ENCODE measurements at places on chromosomes 4 and X.
A peak's percentile ranks its signal among the peaks of the same experiment; 100 is the strongest.

DNA sequence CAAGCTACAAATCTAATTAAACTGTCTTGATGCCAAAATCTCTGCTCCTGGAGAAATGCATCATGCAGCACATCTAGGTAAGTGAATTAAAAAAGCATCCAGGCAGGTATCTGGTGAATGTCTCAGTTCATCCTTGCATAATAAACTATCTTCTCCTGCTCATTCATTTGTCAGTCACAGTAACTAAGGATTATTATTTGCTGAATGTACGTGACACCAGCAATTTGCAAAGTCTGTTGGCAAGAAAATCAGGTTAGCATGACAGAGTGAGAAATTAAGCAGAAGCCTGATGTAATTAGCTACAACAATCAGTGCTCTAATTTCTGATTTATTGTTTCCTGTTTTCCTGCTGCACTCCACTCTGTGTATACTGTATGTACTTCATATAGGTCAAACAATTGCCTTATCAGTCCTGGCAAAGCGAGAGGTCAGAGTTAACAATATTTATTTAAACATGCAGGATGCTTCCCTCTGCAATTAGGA is 213.6 kb downstream of the FBXO8 start:
- no peak for DNase-seq

DNA sequence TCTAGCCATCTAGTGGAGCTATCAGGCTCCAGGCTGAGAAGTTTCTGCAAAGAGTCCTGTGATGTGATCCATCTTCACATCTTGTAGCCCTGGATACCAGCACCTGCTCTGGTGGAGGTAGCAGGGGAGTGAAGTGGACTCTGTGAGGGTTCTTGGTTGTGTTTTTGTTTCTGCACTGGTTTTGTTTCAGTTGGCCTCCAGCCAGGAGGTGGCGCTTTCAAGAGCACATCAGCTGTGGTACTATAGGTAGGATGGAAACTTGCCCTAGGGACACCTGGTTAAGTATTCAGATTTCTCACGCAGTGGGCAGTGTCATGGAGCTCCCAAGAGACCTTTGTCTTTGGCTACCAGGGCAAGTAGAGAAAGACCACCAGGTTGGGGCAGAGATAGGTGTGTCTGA is 257.5 kb upstream of the SLC7A11 start:
- no peak for DNase-seq

DNA sequence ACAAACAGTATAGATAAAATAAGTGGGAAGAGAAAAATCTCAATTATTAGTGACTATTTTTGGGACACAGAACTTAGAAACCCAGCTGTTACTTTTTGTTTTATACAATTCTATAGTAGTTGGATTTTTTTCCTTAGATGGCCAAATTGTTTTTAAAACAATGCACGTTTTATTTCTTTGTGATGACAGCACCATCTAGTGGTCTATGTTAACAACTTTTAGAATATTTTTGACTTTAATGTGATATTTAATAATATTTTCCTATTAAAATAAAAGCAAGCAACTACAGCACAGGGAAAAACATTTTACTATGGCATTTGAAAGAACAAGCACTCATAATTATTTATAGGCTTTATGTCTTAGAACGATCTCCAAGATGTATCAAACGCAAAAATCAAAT is 5.6 kb upstream of the SMIM31 start:
- DNase-seq: no peak

- DNase-seq: no peak
Observed at GRCh38 chrX:33589316-33589715, 378.0 kb upstream of the DMD start.

DNA sequence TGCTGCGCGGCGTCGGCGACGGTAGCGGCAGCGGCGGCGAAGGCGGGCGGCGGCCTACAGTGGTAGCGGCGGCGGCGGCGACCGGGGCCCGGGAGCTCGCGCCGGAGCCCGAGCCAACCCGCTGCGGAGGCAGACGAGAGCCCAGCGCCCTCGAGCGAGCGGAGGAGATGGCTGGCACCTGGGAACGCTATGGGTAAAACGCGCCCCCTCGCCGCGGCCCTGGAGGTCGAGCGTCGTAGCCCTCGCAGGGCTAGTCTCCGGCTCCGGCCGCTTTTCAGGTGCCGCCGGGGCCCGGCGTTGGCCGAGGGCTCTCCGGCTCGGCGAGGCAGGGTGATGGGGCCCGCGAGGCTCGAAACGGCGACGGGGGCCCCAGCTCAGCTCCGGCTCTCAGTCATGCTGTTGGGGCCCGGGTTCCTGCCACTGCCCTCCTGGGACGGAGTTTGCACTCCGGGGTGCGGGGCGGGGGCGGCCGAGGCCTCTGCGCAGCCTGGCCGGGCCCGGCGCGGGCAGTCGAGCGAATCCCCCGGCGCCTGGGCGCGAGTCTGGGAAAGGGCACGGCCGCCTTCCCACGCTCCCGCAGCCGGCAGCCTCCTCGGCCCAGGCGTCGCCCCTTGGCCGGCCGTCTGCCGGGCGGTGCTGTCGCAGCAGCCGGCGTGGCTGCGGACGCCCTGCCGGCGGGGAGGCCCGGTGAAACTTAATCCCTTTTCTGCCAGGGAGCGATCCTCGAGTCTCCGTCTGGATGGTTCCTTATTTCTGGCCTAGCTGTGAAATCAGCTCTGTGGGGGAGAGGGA is 768 bp downstream of the MID2 start:
- DNase-seq: peak; percentile 18

GRCh38 chr4:156976147-156976546 is 4.5 kb upstream of the PDGFC start:
- DNase-seq: no peak

DNA sequence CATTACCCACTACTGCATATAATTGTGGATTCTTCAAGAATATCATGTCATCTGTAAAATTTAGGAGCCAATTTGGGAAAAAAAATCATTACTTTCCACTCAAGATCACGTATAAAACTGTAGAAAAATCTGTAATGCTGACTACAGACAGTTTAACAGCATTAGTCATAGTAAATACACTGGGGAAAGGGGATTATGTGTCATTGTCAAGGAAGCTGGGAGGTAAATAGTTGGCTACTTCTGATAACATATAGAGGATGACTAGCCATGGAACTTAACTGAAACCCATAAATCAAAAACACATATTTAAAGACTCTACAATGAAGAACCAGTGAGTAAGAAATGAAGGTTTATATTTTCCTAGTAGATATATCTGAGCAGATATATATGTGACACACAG is 1666.4 kb upstream of the IGFBP7 start:
- DNase-seq: no peak

- no peak for DNase-seq
Observed at GRCh38 chrX:116657071-116657470, 194.3 kb upstream of the CT83 start.

GRCh38 chrX:48278958-48279357 is 23.8 kb downstream of the SSX1 start:
- no peak for DNase-seq

DNA sequence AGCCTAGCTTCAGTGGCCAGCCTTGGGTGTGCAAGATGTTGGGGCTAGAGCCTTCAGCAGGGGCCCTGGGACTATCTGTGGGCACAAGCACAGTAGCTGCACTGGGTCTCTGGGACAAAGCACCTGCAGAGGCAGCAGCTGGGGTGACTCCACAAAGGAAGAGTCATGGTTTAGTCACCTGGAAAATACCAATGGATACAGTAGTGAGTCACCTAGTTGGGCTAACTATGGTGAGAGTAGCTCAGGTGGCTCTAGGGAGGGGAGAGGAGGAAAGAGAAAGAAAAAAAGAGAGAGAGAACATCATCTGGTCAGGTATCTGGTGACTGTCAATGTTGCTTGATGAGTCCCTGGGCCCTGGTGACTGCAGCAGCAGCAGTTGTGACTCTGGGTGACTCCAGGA is 72.9 kb upstream of the SPIN4 start:
- no peak for DNase-seq

DNA sequence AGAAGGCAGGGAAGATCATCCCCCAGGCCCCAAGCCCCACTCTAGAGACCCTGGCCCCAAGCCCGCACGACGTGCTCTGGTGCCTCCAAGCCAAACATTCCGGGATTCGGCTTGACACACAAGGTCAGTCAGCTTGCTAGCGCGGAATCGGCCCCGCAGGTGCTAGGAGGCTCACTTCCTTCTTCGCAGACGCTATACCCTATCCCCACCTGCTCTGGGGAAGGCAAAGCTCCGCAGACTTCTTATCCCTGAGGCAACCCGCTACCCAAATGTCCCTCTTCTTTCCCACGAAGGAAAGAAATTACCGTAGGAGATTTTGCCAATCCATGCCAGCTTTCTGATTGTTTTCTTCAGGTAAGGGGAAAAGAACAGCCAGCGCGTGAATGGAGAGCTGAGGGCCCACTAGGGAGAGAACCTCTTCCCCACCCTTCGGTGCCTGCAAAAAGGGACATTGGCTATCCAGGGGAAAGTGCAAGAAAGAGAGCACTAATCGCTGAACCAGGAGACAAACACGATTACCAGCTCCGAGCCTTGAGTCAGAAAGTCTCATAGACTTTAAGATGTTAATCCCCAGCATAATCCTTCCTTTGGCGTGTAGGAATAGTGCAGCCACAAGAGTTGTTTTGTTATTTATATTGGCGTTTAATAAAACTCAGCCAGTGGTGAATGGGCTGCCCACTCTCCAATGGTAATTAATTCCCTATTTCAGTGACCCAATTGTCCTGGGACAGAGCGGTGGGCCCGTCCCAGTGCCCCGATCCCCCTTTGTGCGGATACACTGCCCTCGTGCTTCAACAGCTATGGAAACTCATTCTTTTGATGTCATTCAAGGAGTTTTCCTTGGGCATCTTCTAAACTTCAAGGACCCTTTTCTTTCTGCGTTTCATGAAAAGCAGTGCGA is 5.4 kb upstream of the NEUROG2 start:
- no peak for DNase-seq

DNA sequence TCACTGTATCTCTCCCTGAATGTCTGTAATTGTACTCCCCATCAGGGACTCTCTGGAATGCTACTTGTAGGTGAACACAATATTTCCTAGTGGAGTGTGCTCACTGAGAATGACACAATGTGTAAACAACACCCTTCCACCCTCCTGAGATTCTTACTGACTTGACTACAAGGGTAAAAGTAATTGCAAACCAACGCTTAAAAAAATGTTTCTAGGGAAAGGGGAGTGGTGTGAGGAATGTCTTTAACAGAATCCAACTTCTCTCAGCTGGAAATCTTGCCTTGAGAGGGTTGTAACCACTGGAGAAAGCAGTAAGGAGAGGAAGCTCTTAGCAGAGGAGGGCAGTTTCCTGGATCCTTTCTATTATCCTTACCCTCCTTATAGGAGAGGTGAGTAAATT is 5.1 kb upstream of the RAPGEF2 start:
- DNase-seq: no peak

- no peak for DNase-seq
Observed at GRCh38 chr4:180106122-180106521, 2137.1 kb upstream of the TENM3 start.

- no peak for DNase-seq
Observed at GRCh38 chr4:154416190-154416547, 75.4 kb downstream of the DCHS2 start.

- no peak for DNase-seq
Observed at GRCh38 chrX:54029529-54030143, 14.6 kb downstream of the PHF8 start.

GRCh38 chrX:101190736-101191135 is 28.9 kb upstream of the DRP2 start:
- no peak for DNase-seq
